ENCODE measurements at places on chromosomes 13 and 19. TPM values are rescaled to one million over a fixed set of nuclear protein-coding genes. Genes with fewer than 3 reads are reported as not detected.

The ACER1 gene
- total RNA-seq = not detected

- H3K27me3 ChIP-seq = peaks cover 5% of the 10 kb centered on the region
- no peak overlapping the region for H3K27ac ChIP-seq
- H3K4me1 ChIP-seq = no peaks in the 10 kb centered on the region
- no peak overlapping the region for H3K4me3 ChIP-seq
Observed at GRCh38 chr19:5367530-5368133, 27.0 kb upstream of the PTPRS start.

The SERPINE3 gene
- total RNA-seq = not detected

DNA sequence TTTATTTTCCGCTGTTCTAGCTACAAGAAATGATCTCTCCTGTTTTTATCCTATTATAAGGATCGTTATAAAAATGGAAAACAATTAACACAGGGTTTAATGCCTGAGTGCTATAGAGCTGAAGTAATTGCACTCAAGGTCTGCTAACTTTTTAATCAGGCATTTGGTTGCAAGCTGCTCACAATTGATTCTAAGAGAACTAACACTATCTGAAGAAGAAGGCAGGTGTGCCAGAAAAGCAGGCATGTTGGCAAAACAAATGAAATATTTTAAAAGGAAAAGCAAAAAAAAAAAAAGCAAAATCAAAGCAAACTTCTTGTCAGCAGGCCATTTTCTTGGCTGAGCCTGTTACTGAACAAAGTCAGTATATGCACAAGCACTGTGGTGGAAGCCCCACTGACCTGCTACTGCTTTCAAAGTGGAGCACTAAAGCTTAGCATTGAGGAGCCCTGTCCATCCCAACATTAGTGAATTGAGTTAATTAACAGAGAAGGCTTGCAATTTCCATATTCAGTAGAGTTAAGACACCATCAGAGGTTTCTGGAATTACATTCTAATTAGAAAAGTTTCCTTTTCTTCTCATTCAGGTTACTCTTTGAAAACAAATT lies 574.2 kb downstream of the PCDH9 start:
- H3K4me3 ChIP-seq = no peak overlapping the region
- no peaks in the 10 kb centered on the region for H3K36me3 ChIP-seq
- H3K27ac ChIP-seq = no peak overlapping the region
- H3K27me3 ChIP-seq = no peaks in the 10 kb centered on the region
- H3K4me1 ChIP-seq = no peaks in the 10 kb centered on the region

DNA sequence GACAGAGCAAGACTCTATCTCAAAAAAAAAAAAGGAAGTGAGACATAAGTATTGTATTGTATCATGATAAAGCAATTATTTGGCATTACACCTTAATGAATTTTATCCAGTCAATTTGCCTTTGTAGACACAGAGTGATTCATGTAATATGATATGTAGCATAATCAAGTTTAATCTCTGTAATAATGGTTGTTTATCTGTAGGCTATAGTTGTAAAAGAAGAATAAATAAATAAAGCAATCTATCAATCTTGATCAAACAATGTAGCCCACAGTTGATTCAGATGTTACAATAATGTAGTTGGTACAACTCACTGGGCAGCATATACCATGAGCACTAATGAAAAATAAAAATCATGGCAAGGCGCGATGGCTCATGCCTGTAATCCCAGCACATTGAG lies 28.5 kb upstream of the CEACAM20 start:
- H3K4me3 ChIP-seq = no peak overlapping the region
- no peak for DNase-seq
- no peaks in the 10 kb centered on the region for H3K27me3 ChIP-seq
- H3K27ac ChIP-seq = no peak overlapping the region
- no peaks in the 10 kb centered on the region for H3K36me3 ChIP-seq

The IFNL1 gene
- not detected for total RNA-seq

DNA sequence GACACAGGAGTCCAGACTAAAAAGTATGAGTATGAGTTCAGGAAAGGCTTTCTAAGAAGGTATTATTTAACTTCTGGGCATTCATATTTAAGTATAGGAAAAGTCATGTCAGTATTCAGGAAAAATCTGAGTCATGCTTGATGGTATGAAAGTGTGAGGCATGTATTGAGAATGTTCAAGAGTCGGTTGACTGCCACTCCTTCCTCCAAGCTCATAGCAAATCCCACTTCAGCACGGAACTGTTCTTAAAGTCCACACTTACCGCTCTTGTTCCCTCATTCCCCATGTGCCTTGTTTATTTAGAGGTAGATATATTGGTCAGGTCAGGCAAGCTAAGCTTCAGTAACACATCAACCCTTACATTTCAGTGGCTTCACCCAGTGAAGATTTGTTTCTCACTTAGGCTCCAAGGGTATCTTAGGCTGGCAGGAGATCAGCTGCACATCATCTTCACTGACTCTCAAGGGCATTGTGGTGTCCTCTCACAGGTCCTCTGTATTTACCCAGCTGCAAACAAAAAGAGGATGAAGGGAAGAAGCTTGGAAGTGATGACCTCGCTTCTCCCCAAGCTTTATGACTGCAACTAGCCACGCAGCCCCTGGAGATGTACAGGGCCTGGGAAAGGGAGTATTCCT lies 1189.2 kb downstream of the EFNB2 start:
- H3K27me3 ChIP-seq = no peaks in the 10 kb centered on the region
- H3K4me1 ChIP-seq = peaks cover 2% of the 10 kb centered on the region
- H3K36me3 ChIP-seq = no peaks in the 10 kb centered on the region
- peak overlapping the region; percentile 74 for H3K27ac ChIP-seq
- DNase-seq = peak; percentile 70
- no peak overlapping the region for H3K4me3 ChIP-seq

DNA sequence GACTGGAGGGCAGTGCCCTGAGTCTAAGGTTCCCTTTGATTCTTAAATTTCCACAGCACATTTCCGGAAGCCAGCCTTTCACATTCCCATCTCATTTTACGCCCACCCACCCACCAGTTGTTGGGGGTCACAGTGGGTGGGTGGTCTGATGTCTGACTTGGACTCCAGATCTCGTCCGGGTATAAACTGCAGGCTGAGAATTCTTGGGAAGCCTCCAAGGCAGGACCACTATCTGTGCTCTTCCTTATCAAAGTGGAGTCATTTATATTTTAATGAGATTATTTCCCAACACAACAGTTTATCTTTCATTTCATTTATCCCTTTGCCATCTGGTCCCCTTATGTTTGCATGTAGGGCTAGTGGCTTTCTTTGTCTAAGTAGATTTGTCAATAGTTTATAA lies 3.6 kb upstream of the FAM124A start:
- H3K27me3 ChIP-seq = peaks cover 2% of the 10 kb centered on the region
- no peak for DNase-seq
- no peak overlapping the region for H3K4me3 ChIP-seq
- H3K36me3 ChIP-seq = no peaks in the 10 kb centered on the region
- no peak overlapping the region for H3K27ac ChIP-seq

- peaks cover 29% of the 10 kb centered on the region for H3K4me1 ChIP-seq
- no peak for DNase-seq
- no peak overlapping the region for H3K4me3 ChIP-seq
- peak overlapping the region; percentile 92 for H3K27ac ChIP-seq
- H3K36me3 ChIP-seq = no peaks in the 10 kb centered on the region
Observed at GRCh38 chr13:30882026-30882850, 23.8 kb upstream of the MEDAG start.

The SLC10A2 gene
- not detected for total RNA-seq

The C19orf38 gene
- total RNA-seq = 1.3 TPM

The VMAC gene
- 6.4 TPM for total RNA-seq

DNA sequence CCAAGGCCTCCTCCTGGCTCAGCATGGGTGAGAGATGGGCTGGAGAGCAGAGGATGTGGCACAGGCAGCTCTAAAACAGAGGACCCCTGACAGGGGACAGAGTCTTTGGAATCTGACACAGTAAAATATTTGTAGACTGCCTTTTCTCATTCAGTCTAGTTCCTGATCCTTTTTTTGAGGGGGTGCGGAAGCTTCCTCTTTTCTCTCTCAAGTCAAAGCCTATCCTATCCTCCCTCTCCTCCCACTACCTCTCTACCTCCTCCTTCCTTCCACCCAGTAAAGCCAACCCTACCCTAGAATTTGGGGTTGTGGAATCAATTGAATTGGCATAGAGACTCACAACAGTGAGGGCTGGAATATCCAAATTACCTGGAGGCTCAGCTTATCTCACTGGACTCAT lies 82.0 kb downstream of the TEX26 start:
- no peak overlapping the region for H3K27ac ChIP-seq
- H3K4me1 ChIP-seq = no peaks in the 10 kb centered on the region
- no peaks in the 10 kb centered on the region for H3K27me3 ChIP-seq
- no peaks in the 10 kb centered on the region for H3K36me3 ChIP-seq

The BRME1 gene
- 0.83 TPM for total RNA-seq

The DPRX gene
- not detected for total RNA-seq

DNA sequence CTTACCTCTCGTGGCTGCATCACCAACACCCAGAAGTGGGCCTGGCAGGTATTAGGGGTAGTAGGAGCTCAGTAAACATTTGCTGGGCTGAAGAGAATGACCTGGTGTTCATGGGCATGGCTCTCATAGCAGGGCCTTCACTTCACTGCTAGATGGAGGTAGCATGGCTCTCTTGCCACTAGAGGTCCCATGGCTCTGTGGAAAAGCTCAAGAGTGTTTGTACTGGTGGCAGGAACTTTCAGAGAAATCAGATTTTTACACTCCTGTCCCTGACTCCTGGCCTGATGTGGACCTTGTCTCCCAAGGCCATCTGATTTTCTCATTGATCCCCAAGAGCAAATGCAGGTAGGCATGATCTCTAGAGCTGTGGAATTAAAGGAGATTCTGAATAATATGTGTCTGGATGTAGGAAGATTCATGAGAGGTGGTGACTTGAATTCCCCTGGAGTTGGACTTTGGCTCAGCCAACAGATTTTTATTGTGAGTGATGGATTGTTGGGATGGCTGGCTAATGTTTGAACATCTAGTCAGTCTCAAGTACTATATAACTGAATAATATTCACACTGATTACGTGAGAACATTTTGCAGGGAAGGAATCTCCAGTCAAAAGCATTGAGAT lies 5.7 kb downstream of the ZNF574 start:
- peaks cover 28% of the 10 kb centered on the region for H3K36me3 ChIP-seq
- H3K4me1 ChIP-seq = no peaks in the 10 kb centered on the region
- DNase-seq = peak; percentile 52

GRCh38 chr19:48726556-48726955 lies 7.0 kb upstream of the MAMSTR start:
- peaks cover 2% of the 10 kb centered on the region for H3K4me1 ChIP-seq
- no peak overlapping the region for H3K4me3 ChIP-seq

DNA sequence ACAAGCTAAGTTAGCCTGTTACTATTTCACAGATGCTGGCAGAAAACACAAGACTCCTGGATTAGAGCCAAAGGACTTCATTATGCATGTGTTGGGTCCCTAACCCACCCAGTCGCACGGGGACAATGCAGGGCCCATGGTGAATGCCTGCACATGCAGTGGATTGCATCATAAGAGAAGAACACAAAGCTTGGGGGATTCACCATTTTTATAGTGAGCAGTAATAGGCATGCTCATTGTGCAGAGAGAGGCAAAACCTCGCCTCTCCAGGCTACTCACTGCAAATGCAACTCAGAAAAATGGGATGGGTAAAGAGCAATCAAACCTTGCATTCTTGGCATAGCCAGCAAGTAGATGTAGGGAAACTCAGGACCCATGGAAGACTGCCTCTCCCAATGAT lies 115.8 kb downstream of the DIAPH3 start:
- H3K4me3 ChIP-seq = no peak overlapping the region
- H3K27ac ChIP-seq = no peak overlapping the region
- H3K36me3 ChIP-seq = no peaks in the 10 kb centered on the region
- no peaks in the 10 kb centered on the region for H3K27me3 ChIP-seq

GRCh38 chr13:22517544-22517943 lies 663.2 kb upstream of the SGCG start:
- no peaks in the 10 kb centered on the region for H3K4me1 ChIP-seq
- no peaks in the 10 kb centered on the region for H3K27me3 ChIP-seq
- no peaks in the 10 kb centered on the region for H3K36me3 ChIP-seq
- peak; percentile 6 for DNase-seq

- peak; percentile 75 for DNase-seq
- H3K27ac ChIP-seq = no peak overlapping the region
- no peaks in the 10 kb centered on the region for H3K36me3 ChIP-seq
- no peaks in the 10 kb centered on the region for H3K27me3 ChIP-seq
- no peak overlapping the region for H3K4me3 ChIP-seq
Observed at GRCh38 chr13:48749144-48749543, 95.4 kb downstream of the CYSLTR2 start.

- H3K4me1 ChIP-seq = peaks cover 10% of the 10 kb centered on the region
- peak overlapping the region; percentile 4 for H3K27ac ChIP-seq
- H3K4me3 ChIP-seq = no peak overlapping the region
- DNase-seq = peak; percentile 87
Observed at GRCh38 chr13:24500977-24501376, 11.6 kb downstream of the PARP4 start.

DNA sequence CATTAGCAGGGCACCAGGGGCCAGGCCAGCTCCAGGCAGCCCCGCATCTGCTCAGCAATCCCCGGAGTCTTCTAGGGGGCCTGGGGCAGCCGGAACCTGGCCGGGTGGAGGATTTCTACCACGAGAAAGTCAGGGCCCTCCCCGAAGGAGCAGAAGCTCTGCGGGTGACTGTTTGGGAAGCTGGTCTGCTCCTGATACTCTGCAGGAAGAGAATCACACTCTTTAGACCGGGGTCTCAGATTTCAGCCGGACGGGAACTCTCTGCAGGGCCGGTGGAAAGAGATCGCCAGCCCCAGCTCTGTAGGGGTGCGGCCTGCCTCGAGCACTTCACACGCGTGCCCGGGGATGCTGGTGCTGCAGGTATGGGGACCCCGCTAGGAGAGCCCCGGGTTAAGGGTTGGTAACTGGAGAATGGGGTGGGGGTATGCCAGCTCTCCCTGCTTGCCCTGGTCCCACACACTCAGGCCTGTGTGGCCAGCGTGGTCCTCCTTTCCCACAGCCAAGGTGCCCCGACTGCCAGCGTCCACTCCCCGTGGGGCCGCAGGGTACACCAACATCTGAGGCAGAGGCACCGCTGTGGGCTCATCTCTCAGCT lies 20.1 kb downstream of the RASA3 start:
- no peak overlapping the region for H3K4me3 ChIP-seq
- peaks cover 11% of the 10 kb centered on the region for H3K36me3 ChIP-seq
- H3K4me1 ChIP-seq = peaks cover 68% of the 10 kb centered on the region
- peak; percentile 27 for DNase-seq

GRCh38 chr13:39375601-39376000 lies 227.4 kb downstream of the LHFPL6 start:
- H3K27me3 ChIP-seq = no peaks in the 10 kb centered on the region
- no peak overlapping the region for H3K27ac ChIP-seq
- no peaks in the 10 kb centered on the region for H3K36me3 ChIP-seq
- no peak for DNase-seq
- no peak overlapping the region for H3K4me3 ChIP-seq

DNA sequence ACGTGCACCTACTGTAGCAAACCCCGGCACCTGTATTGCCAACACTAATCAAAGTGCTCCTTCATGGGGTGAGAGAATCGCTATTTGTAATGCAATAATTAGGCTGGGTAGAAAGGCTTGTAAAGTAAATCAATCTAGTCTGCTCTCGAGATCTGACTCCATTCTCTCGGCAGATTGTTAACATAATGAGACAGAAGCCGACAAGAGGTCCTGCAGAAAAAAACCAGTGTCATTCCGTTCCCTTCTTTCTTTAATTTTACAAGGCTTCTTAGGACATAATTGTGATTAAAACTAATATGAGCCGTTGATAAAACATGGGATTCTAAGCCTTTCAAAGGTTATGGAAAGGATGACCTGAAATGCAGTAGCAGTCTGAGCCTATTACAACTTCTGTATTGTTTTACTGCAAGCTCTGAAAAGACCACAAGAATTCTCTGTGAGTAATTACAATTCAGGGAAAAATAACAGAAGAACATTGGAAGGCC lies 530.0 kb downstream of the PCDH9 start:
- no peaks in the 10 kb centered on the region for H3K36me3 ChIP-seq
- H3K4me3 ChIP-seq = no peak overlapping the region
- no peaks in the 10 kb centered on the region for H3K27me3 ChIP-seq
- peak; percentile 65 for DNase-seq
